ENCODE measurements at places on chromosomes 1 and 21.

DNA sequence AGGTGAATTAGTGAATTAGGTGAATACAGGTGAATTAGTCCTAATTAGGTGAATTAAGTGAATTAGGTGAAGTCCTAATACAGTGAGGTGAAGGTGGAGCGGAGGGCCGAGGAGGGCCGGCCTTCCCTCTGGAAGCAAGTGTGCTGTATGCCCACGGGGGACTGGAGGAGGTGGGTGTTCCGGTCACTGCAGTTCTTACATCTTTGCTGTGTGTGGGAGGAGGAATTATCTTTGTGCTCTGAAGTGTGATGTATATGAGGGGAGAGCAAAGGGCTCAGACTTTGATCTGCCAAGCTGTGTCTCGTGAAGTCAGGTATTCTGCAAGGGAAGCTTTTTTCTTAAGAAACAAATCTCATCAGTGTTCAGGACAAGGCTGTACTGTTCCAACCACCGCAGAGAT lies 45.4 kb downstream of the AGPAT3 start:
- DNase-seq: no peak

- no peak for DNase-seq
Observed at GRCh38 chr21:19683492-19683891, 1279.9 kb upstream of the TMPRSS15 start.

GRCh38 chr1:245039196-245039595 lies 115.6 kb upstream of the KIF26B start:
- DNase-seq: no peak

DNA sequence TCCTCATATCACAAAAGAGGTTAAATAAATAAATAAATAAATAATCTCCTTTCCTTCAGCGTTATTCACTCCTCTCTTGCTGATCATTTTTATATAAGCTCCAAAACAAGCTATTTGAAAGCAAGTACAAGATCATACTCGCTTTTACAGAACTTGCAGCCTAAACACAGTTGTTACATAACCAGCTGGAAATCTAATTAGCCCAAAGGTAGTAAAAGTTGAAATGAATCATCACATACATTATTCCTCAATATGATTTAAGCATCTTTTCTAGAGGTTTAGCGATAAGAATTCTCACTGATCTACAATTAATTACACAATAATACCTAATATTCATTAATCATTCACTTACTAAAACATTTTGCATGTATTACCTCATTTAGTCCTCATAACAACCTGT lies 160.2 kb downstream of the COP1 start:
- no peak for DNase-seq

GRCh38 chr1:54009406-54009805 lies 8.6 kb downstream of the LDLRAD1 start:
- no peak for DNase-seq

- peak; percentile 36 for DNase-seq
Observed at GRCh38 chr1:221045842-221046831, 166.9 kb downstream of the HLX start.

GRCh38 chr21:15034126-15034853 lies 30.5 kb downstream of the NRIP1 start:
- DNase-seq: no peak

GRCh38 chr1:54812801-54813484 lies 11.8 kb upstream of the TTC22 start:
- no peak for DNase-seq

GRCh38 chr1:183318433-183318832 lies 99.7 kb downstream of the NMNAT2 start:
- DNase-seq: peak; percentile 42

GRCh38 chr1:8016210-8016894 lies 9.8 kb downstream of the ERRFI1 start:
- DNase-seq: no peak

GRCh38 chr1:152546704-152547103 lies 19.9 kb downstream of the LCE3E start:
- no peak for DNase-seq

DNA sequence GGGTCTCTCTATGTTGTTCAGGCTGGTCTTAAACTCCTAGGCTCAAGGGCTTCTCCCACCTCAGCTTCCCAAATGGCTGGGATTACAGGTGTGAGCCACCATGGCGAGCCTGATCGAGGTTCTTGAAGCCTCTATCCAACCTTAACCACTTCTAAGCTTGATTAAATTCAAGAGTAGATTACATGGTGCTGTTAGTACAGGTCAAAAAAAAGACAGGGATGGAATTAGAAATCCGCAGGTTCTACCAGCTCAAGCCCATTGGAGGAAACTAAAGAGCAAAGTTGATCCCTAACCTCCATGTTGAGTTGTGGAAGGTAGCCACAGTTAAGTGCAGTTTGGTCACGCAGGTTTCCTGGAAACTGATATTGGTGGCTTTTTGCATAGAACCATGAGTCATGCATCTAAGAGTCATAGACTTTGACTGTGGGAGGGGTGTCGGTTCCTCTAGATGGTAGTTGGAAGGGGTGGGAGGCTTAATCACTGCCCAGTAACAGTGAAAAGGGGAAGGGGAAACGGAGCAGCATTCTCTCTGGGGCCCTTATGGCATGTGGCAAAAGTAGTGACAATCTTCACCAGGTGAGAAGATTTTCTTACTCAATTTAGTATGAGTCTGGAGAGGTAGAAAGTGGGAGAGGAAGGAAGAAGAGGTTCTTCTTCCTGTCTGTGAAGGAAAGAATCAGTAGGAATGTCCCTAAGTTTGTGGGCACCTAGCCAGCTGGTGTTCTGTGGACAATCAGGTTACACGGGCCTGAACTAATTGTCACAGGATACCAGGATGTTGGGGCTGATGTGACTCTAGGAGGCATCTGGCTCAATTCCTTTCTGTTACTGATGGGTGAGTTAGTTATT lies 7.0 kb downstream of the CD53 start:
- no peak for DNase-seq

GRCh38 chr1:153957744-153958110 lies 685 bp downstream of the CRTC2 start:
- DNase-seq: peak; percentile 58

GRCh38 chr1:19357299-19357986 lies 45.3 kb downstream of the SLC66A1 start:
- DNase-seq: no peak

DNA sequence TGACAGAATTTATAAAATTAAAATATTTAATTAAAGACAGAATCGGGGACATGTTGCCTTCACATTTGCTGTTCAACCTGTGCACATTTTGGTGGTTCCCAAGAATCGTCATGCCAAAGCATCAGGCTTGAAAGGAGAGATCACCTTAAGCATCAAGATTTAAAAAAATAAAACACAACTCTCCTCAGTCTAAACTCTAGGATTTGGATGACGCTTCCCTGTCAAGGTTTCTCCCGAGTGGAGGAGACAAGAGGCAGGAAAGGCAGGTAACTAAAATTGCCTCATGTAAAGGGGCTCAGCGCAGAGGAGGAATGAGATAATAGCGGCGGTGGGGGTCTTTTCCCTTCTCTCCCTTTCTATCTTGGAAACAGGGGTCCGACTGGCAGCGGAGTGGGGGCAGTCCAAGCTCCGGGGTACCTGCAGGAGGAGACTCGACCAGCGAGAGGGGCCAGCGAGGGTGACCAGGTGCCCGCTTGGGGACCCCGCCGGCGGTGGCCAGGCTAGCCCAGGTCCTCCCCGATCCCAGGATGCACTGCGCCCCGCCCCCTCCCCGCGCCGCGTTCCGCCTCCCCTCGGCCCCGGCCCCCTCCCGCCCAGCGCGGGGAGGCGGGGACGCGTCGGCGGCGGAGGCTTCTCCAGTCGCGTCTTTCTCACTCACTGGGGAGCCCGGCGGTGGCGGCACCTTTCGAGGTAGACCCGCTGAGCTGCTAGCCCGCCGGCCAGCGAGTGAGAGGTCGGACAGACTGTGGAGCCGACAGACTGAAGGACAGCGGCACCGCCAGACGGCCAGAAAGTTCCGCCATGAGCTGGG lies at the start of gene FNBP1L:
Gene FNBP1L, plus strand, starts transcription at position 638 of the 811 bp plus-strand sequence. Its CDS starts 164 bp downstream, at position 802.
- DNase-seq: peak; percentile 96

DNA sequence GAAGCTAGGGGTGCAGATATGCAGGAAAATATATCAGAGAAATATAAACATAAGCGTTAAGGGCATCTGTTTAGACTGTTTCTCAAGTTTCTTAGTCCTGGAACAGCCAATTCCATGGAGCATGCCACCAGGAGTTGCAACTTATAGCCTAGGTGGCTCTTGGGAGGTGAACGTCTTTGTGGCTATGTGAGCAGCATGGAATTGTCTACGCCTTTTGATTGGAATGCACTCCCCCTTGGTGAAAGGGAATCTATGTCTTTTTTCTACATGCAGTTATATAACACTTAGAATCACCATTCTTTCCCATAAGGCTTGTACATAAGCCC lies 12.4 kb downstream of the RCSD1 start:
- no peak for DNase-seq

DNA sequence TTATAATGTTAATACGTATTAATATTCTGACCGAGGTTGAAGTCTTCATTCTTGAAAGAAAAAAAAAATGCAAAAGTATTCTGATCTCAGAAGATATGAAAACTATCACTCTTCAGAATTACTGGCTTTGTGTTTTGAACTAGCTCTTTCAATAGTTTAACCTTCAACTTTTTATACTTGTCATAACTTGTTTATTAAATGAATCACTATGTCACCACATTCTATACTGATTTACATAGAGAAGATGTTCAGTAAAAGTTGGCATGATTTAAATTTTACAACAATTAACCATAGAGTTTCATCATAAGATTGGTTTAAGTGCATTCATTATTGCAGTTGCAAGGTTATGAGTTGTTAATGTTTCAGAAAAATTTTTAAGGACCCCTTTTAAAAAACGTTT lies 57.3 kb downstream of the HS2ST1 start:
- DNase-seq: no peak

DNA sequence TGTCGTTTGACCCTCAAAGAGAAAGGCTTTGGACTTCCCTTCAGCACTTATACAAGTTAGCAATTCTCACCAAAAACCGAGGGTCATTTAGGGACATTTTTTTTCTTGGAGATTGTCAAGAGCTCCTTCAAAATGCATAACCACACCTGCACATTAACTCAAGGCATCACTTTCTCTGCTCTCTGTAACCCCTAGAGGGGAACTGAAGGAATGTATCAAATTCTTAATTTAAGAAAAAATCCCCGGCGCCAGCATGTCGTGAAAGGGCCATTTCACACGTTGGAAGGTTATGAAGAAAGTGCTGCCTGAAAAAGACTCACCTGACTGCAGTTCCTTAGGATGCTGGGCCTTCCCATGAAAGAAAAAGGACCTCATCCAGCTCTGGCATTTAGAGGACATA lies 131.6 kb upstream of the ZC3H12A start:
- no peak for DNase-seq

DNA sequence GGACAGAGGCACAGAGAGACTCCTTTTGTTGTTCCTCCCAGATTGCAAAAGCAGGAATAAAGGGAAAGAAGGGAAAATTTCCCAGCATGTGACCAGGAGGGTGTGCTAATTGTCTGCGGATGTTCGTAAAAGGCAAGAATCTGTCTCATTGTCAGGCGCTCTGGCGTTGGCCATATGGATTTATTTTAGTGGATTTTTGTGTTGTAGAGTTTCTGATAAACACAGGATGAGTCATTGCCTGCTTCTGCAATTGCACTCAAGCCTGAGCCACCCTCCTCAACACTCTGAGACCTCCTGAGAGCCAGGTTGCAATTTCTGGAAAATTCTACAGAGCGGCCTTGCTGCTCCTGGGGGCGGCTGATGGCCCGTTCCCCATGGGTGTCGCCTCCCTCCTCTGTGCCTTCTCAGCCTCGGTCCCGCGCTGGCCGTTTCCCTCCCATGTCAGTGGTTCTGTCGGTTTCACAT lies 227.7 kb downstream of the KAZN start:
- DNase-seq: no peak

DNA sequence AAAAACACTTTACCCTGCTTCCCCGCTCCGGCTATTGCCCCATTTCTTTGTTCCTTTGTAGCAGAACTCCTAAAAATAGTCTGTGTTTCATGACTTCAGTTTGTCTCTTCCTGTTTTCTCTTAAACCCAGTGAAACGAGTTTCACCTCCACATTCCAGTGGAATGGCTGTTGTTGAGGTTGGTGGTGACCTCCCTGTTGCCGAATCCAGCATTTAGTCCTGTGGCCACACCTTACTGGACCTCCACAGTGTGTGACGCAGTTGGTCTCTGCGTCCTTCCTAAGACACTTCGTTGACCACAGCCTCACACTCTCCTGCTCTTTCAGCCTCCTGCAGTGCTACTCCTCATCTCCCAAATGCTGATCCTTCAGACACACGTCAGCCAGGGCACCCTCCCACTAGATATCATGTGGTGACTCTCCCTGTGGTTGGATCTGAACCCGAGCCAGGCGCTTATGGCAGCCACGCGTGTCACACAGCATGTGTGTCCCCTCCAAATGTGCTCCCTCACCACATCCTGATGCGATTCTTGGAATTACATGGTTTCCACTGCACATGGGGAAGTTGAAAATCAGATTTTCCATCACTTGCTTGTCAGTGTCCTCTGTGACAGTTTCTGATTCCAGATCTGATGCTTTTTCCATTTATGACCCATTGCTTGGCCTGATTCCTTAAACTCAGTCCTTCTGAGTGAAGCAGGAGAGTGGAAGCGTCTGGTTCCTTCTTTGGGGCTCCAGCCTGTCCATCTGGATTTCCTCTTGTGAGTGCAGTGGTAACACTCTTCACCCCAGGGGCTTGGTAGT lies 99.1 kb upstream of the ARTN start:
- no peak for DNase-seq

GRCh38 chr1:99672038-99672437 lies 26.1 kb downstream of the PALMD start:
- DNase-seq: no peak

DNA sequence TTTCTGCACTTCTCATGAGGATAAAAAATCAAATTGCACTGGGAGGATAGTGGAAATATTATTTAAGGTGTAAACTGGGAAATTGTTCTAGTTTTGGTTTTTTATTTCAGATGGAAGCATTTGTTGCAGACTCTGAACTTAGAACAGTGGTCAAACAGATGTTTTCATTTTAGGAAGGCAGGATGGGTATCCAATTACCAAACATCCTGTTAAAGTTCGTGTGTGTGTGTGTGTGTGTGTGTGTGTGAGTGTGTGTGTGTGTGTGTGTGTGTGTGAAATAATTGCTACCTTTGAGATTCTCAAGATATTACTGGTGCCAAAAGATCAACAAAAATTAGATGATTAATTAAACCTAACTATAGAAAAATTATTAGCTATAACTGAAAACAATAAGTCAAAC lies 24.3 kb upstream of the DUSP10 start:
- no peak for DNase-seq

- no peak for DNase-seq
Observed at GRCh38 chr1:205381305-205381704, 24.6 kb upstream of the KLHDC8A start.

DNA sequence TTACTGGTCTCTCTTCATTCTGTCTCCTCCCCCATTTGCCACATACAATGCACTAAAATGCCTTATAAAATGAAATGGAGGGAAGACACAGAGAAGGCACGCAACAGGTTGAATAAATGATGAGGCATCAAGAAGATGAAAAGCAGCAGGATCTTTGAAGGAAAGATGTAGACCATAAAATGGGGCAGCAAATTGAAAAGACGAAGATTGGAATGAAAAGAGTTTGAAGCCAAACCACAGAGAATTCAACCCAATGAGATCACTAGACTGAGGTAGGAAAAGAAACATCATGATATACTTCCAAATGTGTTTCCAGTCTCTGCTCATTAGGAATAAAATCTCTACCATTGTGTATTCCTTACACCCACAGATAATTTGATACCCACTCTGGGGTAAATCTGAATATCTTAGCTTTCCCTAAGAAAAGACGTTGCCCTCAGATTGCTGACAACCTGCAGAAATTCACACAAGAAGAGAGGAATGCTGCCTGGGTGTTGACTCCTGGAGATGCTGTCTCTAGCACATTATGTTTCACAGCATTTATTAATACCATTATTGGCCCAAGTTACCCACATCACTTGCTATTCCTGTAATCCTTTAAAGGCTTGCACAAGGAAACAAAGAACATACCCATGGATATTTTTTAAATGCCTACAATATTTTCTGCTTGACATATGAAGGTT lies 230.9 kb downstream of the LTN1 start:
- no peak for DNase-seq

Measured in stomach (tissue), 19 donors.